ENCODE measurements at places on chromosomes 13 and 19.

- no peak for DNase-seq
Measured at GRCh38 chr19:32977280-32977679, 5.2 kb downstream of the FAAP24 start.

- DNase-seq: no peak
Measured at GRCh38 chr13:39957868-39958677, 302.6 kb downstream of the COG6 start.

DNA sequence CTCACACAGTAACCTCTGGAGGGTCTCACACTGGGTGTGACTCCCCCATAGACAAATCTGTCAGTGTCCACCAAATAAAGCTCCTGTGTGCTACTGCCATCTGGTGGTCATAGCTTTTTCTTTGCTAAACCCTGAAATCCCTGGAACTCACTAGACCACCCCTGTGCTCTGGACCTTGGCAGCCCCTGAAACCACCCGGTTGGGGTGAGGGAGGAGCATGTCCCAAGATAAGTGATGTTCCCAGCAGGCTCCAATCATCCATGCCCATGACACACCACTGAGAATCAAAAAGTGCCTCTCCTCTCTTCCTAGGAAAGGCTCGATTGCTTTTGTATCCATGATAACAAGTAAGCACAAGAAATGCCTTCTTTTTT, 6.5 kb upstream of the HSD17B14 start:
- DNase-seq: peak; percentile 60

DNA sequence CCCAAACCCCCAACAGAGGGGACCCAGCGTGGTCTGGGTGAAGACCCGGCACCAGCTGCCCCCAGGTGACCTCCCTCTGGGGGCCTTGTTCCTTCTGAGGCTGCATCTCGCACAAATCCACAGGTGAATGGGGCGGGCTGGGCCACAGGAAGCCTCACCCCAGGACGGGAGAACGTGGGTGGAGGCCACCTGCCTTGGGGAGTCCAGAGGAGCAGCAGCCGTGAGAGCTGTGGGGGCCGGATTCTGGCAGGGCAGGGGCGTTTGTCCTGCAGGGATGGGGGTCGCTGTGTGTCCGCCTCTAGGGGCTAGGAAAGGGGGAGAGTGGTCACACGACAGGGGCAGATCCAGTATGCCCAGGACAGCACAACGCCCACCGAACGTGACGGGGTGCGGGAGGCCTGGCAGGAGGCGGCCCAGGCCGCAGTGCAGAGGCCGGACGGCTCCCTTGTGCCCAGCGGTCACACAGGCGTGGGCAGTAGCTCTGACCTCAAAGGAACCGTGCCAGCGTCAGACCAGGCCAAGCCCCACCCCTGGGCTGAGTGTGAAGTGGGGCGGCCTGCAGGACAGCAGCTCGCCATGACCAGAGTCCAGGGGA, 6.7 kb downstream of the POLR2E start:
- no peak for DNase-seq

- no peak for DNase-seq
Measured at GRCh38 chr13:23950736-23951510, 53.6 kb upstream of the C1QTNF9B start.

GRCh38 chr13:91609353-91609752, 210.9 kb downstream of the GPC5 start:
- no peak for DNase-seq

DNA sequence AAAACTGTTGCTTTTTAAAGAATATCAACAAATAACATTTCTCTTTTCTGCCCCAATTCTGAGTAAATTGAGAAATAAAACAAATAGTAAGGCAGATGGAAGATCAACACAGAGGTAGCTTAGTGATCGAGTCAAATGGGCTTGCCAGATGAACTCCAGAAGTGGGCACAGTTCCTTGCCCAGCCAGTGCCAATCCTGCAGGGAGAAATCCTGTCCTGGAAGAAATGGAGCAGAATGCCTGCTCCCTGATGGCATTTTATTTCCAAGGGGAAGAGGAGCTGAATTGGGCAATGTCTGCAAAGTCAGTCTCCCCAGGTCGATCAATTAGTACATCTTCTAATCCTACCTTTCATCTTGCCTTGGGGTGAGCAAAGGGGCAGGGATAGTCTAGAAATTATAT, 225.3 kb downstream of the NHLRC3 start:
- DNase-seq: no peak

DNA sequence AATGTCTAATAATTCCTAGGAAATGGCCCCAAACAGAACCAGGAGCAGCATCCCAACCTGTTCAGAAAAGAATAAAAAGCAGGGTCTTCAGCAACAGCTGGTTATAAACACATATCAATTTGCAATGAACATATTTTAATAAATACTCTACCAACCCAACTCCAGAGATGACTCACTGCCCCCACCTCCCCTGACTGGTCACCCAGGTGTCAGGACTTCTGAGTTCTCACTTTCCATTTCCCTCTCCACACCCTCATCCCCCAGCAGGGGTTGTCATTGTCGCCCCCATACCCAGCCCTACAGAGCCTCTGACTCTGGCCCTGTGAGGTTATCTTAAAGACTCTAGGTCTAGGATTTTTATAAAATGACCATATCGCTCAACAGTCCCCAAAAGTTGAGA, 6.9 kb downstream of the SERPINE3 start:
- no peak for DNase-seq

- DNase-seq: no peak
Measured at GRCh38 chr19:1648920-1649541, 3.4 kb downstream of the TCF3 start.

GRCh38 chr13:73212482-73212881, 153.7 kb downstream of the KLF5 start:
- no peak for DNase-seq

DNA sequence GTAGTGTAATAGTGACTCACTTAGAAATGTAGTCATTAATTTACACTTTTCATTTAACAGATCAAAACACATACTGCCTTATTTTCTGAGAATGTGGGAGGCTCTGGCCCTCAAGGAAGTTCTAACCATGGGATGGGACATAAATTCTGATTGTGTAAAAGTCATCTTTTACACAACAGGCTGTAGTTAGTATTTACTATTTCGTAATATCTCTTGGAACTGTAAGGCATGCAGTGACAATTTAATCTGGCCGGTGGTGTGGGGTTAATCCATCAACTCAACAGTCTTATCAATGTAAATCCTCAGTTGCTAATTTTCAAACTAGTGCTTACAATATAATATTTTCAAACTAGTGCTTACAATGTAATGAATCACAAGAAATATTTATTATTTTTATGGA, 1599.2 kb downstream of the EFNB2 start:
- DNase-seq: no peak

DNA sequence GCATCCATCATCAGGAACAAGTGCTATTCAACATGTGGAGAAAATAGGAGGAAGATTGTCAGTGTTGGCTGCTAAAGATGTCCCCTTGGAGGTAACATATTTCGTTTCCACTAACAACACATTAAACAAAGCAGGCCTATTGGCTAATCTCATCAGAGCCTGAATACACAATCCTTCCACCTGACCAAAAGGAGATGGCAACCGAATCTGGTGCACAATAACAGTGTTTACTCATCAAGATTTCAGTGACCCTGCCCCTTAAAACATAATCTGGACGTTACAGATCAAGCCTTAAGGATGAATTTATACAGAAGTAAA, 582.5 kb downstream of the EFNB2 start:
- DNase-seq: no peak
